Iris pigment epithelial cell (primary cell): ENCODE measurements at places on chromosomes 2 and 18.

GRCh38 chr2:210862283-210863065, 306.1 kb downstream of the CPS1 start:
- DNase-seq = no peak

DNA sequence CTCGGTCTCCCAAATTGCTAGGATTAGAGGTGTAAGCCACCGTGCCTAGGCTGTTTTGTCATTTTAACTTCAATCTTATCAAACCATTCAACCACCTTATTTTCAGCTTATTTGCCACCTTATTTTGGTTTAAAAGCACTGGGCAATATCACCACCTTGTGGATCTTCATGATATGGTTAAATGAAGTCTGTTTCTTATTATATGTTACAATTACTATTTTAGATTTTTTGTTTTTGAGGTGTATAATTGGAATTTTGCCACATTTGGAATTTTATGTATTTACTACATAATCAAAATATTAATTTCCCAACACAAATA, 43.8 kb upstream of the SCN9A start:
- peak; percentile 62 for DNase-seq

DNA sequence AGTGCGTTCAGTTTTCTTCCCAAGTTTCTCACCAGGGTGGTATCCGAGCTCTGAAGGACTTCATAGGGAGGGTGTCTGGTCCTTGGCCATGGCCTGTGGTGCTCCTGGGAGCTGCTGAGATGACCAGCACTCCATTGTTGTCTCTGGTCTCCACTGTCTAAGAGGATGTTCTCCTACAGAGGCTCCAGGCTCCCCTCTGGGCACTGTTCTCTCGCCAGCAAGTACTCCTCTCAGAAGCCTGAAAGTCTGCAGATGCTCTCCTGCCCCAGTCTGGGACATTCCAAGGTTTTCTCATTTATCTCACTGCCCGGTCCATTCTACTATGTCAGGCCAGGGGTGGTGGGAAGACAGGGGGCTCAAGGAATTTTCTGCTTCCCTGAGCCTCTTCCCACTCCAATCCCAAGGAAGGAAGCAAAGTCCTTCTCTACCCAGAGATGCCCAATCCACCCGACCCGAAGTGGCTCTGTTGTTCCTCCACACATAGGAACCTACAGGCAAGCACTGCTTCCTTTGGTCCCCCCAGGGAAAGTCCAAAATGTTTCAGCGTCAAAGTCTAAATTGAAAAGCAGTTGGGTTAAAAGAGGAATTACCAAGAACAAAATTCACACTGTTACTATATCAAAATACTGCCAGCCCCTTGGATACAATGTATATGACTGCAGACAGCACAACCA, 110.5 kb downstream of the GYPC start:
- DNase-seq = no peak

DNA sequence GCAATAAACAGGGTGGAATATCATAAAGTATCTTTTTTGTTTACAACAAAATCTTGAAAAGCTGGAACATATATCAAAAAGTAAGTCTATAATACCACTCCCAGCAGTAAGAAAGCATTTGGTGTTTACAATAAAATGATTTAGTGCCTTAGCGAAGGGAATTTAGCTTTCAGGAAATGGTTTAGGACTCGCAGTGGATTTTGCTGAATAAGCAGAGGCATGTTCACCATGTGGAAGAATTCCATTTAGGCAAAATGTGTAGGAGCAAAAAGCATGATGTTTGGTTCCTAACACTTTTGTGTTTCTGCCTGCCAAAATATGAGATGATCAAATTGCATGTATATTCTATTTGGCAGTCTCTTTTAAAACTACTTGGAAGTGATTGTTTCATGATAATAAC, 163.6 kb downstream of the AGPS start:
- DNase-seq = no peak

GRCh38 chr2:179936654-179937053, 70.4 kb downstream of the CWC22 start:
- DNase-seq = peak; percentile 15

DNA sequence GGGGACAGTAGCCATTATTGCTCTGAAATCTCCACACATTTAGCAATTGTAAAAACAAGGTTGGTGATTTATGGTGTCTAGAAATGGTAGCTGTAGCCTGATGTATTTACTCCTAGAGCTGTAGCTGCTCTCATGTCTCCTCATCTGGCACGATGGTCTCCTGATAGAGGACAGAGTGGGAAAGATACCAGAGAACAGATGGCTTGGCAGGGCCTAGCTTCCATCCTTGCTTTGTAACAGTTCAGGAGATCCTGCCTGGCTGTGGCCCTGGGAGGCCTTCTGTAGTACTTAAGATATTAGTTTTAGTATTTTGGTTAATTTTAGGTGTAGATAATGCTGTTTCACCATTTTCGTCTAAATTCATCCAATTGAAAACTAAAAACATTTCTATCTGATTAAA, 6.7 kb downstream of the ATG16L1 start:
- no peak for DNase-seq

DNA sequence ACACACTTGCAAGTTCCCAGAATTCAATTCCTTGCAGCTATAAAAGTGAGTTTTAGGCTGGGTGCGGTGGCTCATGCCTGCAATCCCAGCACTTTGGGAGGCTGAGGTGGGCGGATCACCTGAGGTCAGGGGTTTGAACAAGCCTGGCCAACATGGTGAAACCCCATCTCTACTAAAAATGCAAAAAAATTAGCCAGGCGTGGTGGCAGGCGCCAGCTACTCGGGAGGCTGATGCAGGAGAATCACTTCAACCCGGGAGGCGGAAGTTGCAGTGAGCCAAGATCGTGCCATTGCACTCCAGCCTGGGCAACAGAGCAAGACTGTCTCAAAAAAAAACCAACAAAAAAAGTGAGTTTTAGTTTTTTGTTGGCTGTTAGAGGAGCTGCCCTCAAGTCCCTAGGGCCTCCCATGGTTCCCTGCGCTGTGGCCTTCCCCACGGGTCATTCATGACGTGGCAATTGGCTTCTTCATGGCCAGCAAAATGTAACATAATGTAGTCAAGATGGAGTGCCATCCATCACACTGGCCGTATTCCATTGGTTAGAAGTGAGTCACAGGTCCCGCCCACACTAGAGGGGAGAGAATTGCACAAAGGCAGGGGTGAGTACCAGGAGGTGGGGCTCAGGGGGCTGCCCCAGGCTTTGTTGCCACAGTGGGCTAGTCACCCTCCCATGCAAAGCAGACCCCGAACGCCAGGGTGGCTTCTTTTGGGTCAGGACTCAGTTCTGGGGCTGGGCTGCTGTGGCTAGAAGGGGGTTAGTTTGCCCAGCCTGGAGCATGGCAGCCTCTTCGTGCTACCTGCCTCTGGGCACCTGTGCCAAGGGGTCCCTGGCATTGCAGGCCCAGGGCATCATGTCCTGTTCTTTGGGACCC, 37.7 kb upstream of the INHBB start:
- no peak for DNase-seq

DNA sequence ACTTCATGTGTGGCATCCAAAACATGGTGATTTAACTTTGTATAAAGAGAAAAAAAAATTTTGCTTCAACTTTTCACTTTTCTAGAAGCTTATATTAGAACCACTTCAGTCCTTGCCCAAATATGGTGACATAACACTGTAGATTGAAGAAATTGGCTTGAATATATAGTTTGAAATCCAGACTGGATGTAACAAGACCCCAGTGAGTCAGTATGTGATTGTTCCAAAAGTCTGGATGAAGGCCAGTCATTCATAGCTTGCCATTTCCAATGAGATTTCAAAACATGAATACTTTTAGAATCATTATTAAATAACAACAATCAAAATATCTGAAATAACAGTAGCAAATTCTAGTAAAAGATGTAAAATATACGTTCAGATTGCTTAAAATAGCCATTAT, 104.8 kb upstream of the FN1 start:
- peak; percentile 94 for DNase-seq

DNA sequence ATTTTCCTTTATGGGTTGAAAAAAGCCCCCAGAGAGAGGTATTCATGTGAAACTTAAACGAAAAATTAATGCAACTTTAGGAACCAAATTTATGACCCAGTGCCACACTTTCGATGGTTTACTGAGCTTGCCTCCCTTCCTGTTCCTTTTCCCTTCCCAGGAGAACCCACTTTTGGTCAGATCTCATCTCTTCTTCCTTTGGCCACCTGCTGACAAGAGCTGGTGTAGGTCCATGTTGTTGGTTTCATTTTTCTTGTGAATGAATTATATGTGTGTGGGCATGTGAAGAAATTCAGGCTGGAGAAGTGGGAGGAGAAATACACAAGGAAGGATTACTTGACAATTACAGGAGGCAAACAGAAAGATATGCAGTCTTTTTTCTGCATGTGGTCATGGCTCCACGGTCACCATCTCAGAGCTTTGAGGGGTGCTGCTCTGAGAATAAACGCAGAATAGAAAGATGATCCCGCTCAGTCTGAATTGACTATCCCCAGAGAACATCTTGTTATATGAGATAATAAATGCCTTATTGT, 111.3 kb upstream of the TCF4 start:
- DNase-seq = peak; percentile 6

GRCh38 chr2:54535599-54536195, 79.6 kb downstream of the SPTBN1 start:
- DNase-seq = no peak

DNA sequence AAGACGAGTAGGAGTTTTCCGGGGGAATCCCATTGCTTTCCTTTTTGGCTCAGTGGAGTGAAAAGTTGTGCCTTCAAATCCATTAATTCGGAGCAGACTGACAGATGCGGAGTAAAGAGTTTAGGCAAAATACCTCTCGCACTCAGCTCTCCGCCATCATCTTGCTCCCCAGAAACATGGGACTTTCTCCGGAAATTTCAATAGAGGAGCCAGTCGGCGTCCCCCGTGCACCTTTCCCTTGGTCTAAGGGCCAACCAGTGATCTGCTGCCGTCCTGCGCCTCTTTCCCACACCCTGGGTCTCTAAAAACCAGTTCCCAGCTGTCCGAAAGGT, 318 bp downstream of the TYW5 start:
- DNase-seq = no peak

DNA sequence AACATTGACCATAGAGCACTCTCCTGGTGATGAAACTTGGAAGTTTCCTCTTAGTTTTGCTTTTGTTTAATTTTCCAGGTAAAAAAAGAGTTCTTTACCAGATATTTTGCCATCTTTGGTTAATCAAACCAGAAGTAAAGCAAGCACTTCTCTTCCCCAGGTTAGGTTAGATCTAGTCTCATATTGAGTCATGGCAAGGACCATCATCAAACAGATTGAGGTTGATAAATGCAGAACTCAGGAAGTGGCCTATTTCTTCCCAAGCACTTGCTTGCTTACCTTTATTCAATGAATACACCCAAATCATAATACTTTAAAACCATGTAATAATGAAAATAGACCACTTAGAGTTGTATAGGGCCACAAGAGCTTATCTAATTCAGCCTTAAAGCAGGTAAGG, 23.4 kb downstream of the DNAH6 start:
- no peak for DNase-seq

- no peak for DNase-seq
Measured at GRCh38 chr2:174967691-174968260, 37.4 kb downstream of the CHN1 start.

DNA sequence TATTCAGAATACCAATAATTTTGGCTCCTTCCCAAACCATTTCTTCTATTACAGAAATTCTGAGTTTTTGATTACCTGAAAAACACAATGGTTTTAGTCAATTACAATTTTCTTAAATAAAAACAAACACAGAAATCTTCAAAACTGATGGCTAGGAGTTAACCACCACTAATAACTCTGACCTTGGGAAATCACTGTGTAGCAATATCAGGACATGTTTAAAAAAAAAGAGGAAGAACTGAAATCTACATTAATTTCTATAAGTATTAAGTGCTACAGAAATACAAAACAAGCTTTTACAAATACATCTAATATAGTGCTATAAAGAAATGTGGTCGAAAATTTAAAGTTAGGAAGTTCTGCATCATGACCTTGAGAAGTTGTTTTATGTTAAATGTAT, 14.9 kb downstream of the L3MBTL4 start:
- DNase-seq = no peak

- DNase-seq = no peak
Measured at GRCh38 chr2:108612514-108613183, 78.4 kb downstream of the LIMS1 start.

GRCh38 chr2:217383620-217384019, 523.8 kb upstream of the TNP1 start:
- DNase-seq = peak; percentile 62

GRCh38 chr2:232789082-232789481, 12.7 kb upstream of the KCNJ13 start:
- DNase-seq = no peak

GRCh38 chr2:226446406-226447001, 353.1 kb downstream of the IRS1 start:
- DNase-seq = peak; percentile 87

- DNase-seq = no peak
Measured at GRCh38 chr2:116687371-116687770, 1127.1 kb upstream of the DDX18 start.

DNA sequence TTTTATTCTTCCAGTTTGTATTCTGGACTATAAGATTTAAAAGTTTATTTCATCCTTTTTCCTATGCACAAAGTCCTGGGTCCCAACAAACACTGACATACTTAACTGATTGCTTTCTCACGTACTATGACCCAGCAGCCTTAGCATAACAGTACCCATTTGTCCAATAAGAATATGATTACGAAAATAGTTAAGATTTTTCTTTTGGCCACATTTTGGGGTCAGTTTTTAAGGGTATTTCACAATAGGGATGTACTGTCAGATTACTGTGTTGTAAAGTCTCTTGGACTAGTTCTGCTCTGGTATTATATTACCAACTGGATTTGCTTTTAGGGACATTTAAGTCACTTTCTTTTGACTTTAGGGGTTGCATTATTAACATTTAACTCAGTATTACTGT, 46.1 kb downstream of the TTC39C start:
- peak; percentile 90 for DNase-seq

DNA sequence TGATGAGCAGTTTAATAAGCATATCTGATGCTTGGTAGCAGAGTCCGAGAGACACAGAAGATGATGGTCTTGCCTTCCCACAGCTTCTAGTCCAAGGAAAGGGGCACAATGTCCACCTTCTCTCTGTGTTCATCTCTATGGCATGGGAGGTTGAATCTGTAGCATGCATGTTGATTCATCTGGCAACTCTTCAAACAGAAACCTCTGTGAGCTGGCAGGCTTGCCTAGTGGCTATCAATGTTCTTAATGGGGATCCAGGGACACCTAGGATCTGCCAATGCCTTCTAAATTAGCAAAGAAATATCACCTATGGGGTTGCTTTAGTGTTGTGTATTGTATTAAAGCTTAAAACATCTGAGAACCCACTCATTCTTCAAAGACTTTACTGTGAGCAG, 170.8 kb downstream of the INO80D start:
- no peak for DNase-seq

DNA sequence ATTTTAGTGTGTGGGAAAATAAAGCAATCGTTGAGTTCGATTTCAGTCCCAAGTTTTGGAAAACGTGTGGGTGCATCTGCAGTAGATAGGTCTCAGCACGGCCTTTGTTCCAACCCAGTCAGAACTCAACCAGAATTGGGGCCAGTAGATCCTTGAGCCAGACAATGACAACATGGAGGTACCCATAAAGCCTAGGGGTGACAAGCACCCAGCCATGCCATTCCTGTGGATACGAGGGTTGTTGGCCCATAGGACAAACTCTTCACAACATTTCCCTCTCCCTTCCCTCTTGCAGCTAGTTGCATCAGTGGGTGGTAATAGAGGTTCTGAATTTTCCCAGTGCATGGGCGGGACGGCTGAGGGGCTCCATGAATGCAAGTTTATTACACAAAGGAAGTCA, 60.1 kb downstream of the ST3GAL5 start:
- no peak for DNase-seq
